Natural killer cell (primary cell): ENCODE measurements at places on chromosomes 5 and 9. TPM values are rescaled to one million over a fixed set of nuclear protein-coding genes. Genes with fewer than 3 reads are reported as not detected.

DNA sequence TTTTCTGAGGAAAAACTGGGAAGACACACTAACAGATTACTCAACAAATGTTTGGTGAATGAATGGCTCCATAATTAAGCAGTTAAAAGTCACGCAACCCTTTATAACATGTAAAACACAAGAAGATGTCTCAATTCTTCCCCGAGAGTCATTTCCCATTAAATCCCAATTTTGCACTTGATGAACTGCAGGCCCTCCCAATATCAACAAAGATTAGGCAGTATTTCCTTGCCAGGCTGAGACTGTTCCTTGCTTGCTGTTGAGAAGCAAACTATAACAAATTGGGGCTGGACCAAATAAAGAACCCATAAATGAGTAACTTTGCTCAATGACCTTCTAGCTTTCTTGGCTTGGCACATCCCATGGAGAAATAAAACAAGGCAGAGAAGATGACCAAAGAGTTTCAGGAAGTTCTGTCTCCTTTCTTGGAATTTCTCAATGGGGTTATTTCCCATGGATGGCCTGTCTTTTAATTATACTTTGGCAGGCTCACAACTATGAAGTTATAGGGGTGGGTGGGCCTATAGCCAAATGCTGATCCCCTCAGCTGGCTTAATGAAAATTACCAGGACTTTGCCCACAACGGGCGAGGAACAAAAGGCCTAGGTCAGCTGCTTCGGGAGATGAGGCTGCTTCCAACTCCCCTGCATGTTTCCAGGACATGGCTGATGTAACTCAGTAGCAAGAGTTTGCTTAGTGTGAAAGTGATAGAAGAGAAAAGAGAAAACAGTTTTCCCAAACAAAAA is 243.1 kb upstream of the RFX3 start:
- DNase-seq: no peak

DNA sequence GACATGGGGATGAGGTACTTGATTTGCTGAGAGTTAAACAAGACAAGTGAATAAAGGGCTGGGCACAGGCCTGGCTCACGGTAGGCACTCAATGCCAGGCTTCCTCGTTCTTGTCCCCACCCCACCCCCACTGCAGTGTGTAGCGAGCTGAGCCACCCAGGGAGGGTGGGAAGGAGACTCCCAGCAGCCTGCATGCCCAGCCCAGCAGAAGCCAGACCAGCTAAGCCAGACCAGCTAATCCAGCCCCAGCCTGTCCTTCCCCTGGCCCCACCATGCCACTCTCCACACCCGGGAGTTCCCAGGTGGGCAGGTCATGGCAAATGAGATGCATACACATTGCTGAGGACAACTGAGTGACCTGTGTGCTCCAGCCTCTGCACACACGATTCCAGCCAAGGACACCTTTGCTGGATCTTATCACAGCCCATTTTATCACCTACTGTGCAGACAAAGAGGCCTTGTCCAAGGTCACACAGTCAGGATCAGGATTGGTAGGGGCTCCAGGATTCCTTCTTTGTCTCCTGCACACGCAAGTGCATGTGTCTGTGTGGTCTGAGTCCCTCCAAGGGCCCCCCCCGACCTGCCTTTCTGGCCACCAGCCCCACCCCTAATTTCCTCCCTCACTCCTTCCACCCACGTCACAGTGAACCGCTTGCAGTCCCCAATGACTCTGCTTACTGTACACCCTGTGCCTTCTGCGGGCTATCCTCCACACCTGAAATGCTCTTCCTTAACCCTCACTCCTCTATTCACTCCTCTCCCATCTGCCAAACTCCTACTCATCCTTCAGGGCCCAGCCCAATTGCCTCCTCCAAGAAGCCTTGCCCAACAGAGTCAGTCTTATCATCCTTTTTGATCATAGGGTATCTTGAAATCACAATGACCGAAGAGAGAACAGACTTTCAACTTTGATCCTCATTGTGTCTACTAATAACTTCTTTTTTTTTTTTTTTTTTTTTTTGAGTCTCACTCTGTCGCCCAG is 26.6 kb downstream of the DUSP1 start:
- no peak for DNase-seq

- no peak for DNase-seq
These were observed 49.6 kb upstream of the CTXN3 start for GRCh38 chr5:127599320-127599719.

- no peak for DNase-seq
These were observed 19.9 kb upstream of the ERAP2 start for GRCh38 chr5:96856371-96856770.

DNA sequence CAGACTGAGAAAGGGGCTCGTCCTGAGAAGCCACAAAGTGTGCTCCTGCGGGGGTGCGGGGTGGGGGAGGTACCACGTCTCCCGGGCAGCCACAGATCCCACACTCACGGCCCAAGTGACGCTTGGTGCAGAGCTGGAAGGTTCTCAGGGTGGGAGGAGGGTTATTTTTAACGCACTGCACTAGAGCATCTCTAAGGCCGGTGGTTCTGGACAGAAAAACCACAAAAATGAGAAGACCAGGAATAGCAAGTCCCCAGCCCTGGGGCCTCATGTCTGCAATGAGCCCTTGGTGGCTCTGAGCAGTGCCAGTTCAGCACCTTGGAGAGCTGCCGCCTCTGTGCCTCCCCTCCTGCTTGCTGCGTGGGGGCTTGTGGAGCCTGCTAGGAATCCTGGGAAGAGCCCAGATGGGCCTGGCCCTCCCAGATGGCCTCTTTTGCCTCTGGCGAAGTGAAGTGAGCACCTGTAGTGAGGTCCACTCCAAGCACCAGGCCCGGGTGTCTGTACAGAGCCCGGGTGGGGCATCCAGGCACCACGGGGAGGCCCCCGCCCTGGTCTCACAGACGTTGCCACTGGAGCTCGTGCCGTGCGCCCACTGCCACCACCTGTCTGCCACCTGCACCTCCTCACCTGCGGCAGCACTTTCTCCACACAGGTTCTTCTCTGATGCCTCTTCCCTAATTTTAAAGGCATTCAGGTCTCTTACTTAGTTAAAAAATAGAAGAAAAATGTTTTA is 48.9 kb upstream of the CACNA1B start:
- peak; percentile 36 for DNase-seq

GRCh38 chr9:134617246-134617645 is 24.4 kb upstream of the COL5A1 start:
- DNase-seq: peak; percentile 7

DNA sequence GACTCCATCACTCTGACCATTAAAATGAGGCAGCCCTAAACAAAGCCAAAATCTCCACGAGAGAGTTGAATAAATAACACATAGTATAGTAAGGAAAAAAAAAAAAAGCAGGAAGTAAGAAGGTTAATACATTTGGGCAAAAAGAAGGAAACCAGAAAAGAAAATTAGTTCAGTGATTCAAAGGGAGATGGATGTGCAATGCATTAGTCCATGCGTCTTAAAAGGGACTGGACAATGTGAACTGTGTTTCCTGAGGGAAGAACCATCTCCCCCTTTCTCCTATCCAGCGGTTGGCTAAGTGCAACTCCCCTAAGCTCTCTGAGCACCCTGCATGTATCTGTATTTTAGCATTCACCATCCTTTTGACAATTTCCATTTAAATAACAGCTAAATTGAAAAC is 1.4 kb downstream of the ANKRA2 start:
- DNase-seq: no peak

DNA sequence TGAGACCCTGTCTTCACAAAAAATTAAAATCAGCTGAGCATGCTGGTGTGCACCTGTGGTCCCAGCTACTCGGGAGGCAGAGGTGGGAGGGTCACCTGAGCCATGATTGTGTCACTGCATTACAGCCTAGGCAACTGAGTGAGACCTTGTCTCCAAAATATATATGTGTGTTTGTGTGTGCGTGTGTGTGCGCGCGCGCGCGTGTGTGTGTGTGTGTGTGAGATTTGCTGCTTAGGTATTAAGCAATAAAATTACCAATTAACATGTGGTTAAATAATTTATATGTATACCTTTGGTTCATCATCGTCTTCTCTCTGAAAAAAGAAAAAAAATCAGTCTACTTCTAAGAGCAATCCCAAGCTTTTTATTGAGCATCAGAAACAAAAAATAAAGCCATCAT is 86.0 kb upstream of the FSD1L start:
- DNase-seq: no peak

- no peak for DNase-seq
These were observed 66.5 kb downstream of the COX7C start for GRCh38 chr5:86684222-86684621.

DNA sequence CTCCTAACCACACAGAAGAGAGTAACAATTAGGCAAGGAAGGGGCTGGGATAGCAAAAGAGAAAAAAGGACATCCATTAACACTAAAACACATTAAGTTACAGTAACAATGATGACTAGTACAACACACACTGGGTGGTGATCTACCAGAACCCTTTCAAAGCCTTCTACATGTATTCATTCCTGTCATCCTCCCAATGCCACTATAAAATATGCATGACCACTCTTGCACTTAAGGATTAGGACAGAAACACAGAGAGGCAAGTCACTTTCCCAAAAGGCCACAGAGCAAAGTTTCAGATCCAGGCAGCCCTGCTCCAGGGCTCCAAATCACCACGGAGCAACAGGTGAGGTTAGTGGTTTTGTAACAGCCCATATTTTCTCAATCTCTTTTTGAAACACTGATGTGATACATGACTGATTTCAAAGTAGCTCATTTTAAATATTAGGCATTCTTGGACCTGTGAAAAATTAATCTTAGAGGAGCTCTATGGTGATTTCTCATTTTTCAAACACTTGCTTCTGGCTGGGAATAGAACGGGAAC is 86.7 kb downstream of the AUH start:
- no peak for DNase-seq

- DNase-seq: peak; percentile 88
These were observed at the start of gene ROPN1L for GRCh38 chr5:10441083-10441991. ROPN1L (plus strand) TSS chr5:10441879; CDS start chr5:10442168, 289 bp downstream.

GRCh38 chr5:133368916-133369783 is 243.2 kb downstream of the FSTL4 start:
- DNase-seq: no peak

- no peak for DNase-seq
These were observed 308.1 kb upstream of the MPDZ start for GRCh38 chr9:13587571-13587970.

GRCh38 chr5:88230546-88231066 is 38.0 kb downstream of the TMEM161B start:
- DNase-seq: no peak

GRCh38 chr9:14317667-14318320 is 3.9 kb upstream of the NFIB start:
- no peak for DNase-seq

- DNase-seq: no peak
These were observed 18.7 kb upstream of the CYFIP2 start for GRCh38 chr5:157247267-157247666.

DNA sequence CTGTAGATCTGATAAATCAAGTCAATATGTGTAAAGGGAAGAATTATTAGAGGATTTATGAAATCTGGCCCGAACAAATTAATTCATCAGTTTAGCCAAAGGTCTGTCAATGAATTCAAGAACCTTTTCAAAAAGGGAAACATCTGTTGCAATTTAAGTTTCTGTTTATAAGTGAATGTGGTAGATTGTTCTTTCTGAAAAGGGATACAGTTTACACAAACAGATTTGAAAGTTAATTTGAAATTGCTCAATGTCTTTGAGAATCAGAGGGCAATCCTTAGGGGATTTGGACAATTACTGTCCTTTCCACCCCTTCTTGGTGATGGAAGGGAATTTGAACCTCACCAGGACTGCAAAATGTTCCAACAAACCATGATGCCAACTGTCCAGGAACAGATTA is 29.7 kb upstream of the ERCC6L2 start:
- DNase-seq: no peak

DNA sequence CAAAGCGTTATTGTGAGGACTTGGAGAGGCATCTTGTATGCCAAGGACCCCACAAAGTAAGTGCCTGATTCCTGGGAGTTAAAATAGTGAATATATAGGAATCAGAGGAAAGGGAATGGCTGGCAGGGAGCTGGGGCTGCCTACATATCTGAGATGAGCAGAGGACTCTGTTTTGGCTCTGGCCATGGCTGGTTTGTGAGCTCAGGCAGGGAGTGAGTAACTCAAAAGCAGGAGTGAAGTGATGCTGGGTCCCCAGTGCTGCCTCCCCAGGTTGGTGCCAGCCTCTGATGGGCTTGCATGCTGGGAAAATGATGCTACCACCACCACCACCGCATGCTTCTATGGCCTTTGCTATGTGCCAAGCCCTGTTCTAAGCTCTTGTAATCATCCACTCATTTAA is 246.0 kb upstream of the MVB12B start:
- DNase-seq: no peak

GRCh38 chr9:37820142-37820541 is 19.5 kb downstream of the DCAF10 start:
- no peak for DNase-seq

DNA sequence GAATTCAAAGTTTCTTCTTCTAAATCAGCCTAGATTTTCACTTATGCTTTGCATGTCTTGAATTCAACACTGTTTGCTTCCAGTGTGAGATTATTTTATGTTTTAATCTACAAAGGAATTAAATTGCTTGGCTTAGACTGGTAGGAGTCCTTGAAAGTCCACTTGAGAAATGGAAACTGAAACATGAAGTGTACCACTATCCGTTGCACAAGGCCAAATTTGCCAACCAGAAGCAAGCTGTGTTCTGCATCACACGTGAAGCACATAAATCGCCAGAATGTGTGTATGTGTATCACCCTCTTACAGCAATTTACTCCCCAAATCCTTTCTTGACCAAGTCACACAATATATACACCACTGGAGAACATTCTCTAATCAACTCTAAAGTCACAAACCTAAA is 10.3 kb downstream of the SEMA6A start:
- no peak for DNase-seq

- no peak for DNase-seq
These were observed 396.0 kb upstream of the ZNF608 start for GRCh38 chr5:125142458-125142857.

- DNase-seq: no peak
These were observed 231.1 kb upstream of the PAPPA start for GRCh38 chr9:115922444-115922843.

- no peak for DNase-seq
These were observed 6.7 kb upstream of the SOX30 start for GRCh38 chr5:157658893-157659292.

GRCh38 chr5:97501965-97502305 is 318.9 kb upstream of the RIOK2 start:
- DNase-seq: no peak

- peak; percentile 83 for DNase-seq
These were observed 3.6 kb upstream of the PSMD5 start for GRCh38 chr9:120846251-120846889.

The PCSK1 gene
- total RNA-seq: not detected

The SV2C gene
- not detected for total RNA-seq

The MYOT gene
- not detected for total RNA-seq

The IFNA2 gene
- not detected for total RNA-seq

The RLN2 gene
- total RNA-seq: 0.94 TPM

The EPB41L4A gene
- 22.1 TPM for total RNA-seq

The CCDC171 gene
- total RNA-seq: 2.2 TPM

The ARHGEF37 gene
- total RNA-seq: not detected

The ZFP62 gene
- 20.3 TPM for total RNA-seq

The C9orf57 gene
- not detected for total RNA-seq

The DIRAS2 gene
- total RNA-seq: not detected

The PCDHA7 gene
- not detected for total RNA-seq

The GPR150 gene
- 0.89 TPM for total RNA-seq
